ENCODE measurements at places on chromosomes 5 and 9. TPM values are rescaled to one million over a fixed set of nuclear protein-coding genes. Genes with fewer than 3 reads are reported as not detected.

- DNase-seq, result no peak
Observed at GRCh38 chr5:78102500-78102899, 192.0 kb downstream of the AP3B1 start.

- DNase-seq, result no peak
Observed at GRCh38 chr9:18893046-18893445, 140.0 kb downstream of the SAXO1 start.

DNA sequence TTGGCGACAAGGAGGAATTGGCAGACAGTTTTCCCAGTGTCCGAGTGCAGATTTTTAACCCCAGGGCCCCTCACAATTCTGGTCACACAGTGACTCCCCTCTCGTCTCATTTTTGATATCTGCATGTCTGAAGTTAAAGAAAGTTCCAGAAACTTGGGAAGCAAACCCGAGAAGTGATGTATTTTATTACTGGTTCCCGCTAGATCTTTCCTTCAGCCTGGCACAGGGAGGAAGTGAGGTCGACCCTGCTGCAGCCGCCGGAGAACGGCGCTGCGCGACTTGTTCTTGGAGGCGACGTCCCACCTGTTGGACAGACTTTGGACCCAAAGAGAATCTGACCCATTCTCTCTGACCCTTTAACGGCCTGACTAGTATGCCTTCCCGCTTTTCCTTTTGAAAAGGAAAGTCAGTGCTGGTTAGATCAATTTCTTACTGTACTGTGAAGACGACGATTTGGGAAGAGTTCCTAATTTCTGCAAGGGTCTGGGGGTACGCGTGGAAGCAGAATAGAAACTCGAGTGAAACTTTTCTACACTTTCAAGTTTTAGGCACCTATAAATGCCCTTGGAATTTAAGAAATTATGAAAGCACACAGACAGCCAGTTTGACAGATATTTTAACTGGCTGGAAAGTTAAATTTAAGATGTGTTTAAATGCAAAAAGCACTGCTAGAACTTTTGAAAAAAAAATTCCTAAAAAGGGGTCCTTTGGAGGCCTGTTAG, 744 bp downstream of the OTULIN start:
- DNase-seq, result no peak

DNA sequence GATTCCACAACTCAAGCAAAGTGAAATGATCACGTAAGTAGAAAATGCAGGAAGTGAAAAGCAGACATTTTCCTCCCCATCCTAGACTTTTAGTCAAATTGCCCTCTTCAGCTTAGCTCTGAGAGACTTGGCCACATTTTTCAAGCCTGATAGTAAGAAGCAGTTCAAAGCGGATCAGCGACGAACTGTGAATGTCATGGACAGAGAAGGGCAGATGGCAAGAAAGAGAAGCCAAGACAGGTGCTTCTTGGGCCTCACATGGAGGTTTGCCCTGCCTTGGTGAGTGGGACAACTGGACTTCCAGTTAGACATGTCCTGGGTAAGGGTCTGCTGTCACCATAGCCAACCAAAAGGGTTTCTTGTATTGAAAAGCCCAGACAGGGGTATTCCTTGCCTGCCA, 291.5 kb downstream of the MED10 start:
- no peak for DNase-seq

DNA sequence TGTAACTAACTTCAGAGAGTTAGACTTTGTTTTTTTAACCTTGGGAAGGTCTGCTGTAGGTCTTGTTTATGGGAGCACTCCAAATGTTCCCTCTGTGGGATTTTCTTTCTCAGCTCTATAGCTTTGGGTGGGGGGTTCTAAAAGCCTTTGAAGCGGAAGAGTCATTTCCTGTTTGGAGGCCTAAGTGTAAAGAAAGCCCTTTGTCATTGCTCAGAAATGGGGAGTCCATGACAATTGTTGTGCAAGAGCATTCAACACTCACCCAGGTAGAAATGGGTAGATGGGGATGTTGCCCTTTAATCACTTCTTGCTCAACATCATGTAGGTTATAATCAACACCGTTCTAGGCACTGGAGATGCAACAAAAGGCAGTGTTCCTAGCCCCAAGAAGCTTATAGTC, 30.3 kb upstream of the MAST4 start:
- DNase-seq, result no peak

DNA sequence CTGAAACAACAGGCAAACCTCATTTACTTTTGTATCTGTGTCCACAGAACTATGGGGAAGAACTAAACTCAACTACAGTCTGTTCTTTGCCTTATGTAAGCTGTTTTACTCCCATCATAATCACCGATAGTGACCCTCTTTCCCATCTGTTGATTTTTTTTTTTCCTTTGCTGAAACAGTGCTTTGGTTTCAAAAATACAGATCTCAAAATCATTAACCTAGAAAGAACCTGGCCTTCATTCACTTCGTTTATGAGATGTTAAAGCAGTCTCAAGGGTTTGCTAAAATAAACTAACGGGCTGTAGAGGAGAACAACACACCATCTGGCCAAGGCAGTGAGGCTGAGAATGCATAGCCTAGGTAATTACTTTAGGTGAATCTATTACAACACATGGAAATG, 706.6 kb upstream of the ZNF608 start:
- DNase-seq, result no peak

DNA sequence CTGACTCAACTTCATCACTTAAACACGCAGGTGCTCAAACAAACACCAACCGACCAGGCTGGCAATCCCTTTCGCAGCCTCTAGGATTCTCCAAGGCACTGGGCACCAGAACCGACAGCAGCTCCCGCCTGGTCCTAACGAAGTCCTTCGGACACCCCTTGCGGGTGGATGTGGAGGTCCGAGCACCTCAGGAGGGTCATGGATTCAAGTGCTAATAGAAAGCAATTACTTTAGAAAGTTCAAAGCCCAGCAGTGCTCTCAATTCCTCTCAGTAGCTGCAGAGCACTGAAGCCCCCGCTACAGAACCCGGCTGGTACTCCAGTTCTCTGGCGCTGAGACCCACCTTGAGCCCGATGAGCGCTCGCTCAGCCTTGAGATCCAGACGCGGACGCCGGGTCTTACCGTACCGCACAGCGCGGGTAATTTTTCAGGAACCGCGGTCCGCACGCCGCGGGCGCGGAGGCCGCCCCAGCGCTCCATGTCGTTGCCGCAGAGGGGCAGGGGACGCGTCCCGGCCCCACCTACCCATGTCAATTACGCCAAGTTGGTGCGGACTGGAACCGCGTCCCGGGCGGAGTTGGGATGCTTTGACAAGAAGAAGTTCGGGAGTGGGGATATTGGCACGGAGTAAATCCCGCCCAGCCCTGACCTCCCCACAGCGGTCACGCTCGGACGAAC, 638 bp downstream of the MARCHF3 start:
- no peak for DNase-seq

DNA sequence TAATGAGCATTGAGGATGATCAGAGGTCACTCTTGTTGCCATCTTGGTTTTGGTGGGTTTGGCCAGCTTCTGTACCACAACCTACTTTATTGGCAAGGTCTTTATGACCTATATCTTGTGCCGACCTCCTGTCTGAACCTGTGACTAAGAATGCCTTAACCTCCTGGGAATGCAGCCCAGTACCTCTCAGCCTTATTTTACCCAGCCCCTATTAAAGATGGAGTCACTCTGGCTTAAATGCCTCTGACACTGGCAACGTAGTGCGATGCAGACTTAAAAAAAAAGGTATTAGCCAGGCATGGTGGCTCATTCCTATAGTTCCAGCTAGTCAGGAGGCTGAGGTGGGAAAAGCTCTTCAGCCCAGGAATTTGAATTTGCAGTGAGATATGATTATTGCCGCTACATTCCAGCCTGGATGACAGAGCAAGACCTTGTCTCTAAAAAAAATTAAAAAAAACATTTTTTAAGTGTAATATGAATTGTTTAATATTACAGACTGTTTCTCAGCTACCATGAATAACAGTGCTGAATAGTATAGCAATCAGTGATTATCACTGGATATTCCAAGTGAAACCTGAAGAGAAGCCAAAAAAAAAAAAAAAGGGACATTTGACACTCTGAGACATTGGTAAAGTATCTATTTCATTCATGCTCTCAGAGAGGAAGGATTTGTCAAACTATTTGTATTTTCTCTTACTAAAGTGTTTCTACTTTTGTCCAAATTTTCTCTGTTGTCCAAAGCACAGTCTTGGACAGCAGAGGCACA, 18.3 kb upstream of the STOM start:
- no peak for DNase-seq

GRCh38 chr5:176415240-176415951, 943 bp downstream of the CLTB start:
- DNase-seq, result no peak

GRCh38 chr5:60794691-60795090, 49.4 kb downstream of the ELOVL7 start:
- no peak for DNase-seq

GRCh38 chr5:55657443-55657842, 54.7 kb downstream of the SLC38A9 start:
- no peak for DNase-seq

- no peak for DNase-seq
Observed at GRCh38 chr9:137742698-137743097, 123.9 kb downstream of the EHMT1 start.

- DNase-seq, result no peak
Observed at GRCh38 chr5:142246258-142246657, 78.6 kb downstream of the SPRY4 start.

DNA sequence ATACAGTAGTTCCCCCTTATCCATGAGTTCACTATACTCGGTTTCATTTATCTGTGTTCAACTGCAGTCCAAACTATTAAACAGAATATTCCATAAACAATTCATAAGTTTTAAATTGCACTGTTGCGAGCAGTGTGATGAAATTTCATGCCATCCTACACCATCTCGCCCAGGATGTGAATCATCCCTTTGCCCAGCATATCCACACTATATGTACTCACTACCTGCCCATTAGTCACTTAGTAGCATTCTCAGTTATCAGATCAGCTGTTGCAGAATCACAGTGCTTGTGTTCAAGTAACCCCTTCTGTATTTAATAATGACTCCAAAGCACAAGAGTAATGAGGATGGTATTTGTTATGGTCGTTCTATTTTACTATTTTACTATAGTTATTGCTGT, 51.5 kb downstream of the SHOC1 start:
- DNase-seq, result no peak

- no peak for DNase-seq
Observed at GRCh38 chr9:38027714-38028113, 41.3 kb downstream of the SHB start.

- no peak for DNase-seq
Observed at GRCh38 chr5:164394686-164395194, 889.3 kb downstream of the MAT2B start.

DNA sequence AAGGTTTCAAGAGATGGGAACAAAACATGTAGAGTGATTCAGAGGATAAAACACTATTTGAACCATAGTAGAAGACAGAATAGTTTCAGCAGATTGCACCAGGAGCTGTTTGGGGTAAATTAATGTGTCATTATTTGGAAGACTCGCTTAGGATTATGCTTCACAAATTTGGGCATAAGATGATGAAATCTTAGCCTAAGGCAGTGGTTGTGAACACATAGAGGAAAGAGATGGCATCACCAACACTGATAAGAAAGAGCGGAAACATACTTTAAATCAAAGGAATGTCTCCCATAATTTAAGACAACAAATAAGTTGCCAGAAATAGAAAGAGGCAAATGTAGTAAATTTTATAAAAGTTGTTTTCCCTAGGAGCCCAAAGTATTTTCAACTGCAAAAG, 66.1 kb upstream of the TBCA start:
- DNase-seq, result no peak

GRCh38 chr9:29044959-29045358, 1471.7 kb upstream of the C9orf72 start:
- no peak for DNase-seq

DNA sequence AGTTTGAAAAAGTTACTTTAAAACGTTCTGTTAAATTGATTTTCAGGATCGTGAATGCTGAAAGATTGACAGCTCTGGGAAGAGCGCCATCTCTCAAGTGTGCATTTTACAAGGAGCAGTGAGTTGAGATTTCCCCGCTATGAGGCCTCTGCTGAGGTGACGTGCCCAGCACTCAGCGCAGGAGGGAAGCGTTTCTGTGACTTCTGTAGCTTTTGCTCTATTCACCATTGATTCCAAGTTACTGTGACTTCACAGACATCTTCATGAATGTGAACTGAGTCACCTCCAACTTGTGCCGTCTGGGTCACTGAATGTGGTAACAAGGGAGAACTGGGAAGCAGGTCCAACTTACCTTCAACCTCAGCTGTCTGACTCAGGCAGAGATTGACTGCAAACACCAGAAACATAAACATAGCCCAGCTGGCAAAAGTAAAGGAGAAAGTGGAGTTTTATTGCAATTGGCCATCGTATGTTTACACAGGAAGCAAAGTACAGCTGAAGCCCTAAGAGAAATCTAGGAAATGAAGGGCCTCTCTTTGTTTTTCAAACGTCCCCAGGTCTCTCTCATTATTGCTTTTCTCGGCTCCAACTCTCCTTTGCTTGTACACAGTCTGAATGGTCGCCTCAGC, 428.8 kb upstream of the CLINT1 start:
- DNase-seq, result no peak

DNA sequence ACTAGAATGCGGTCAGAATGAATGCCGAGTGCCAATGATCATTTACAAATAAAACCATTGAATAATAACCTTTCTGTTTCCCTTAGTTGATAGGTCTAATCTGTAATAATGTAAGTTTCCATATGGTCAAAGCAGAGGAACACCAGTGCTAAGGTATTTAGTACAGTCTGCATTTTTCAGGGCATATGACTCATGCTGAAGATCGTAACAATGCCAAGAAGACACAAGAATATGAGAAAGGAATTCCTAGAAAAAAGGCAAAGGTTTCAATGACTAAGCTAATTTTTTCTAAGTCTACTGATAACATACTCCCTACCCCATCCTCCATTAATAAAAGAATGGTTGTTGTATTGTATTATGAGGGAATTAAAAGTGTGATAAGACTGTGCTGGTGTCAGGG, 2.8 kb downstream of the OR1L8 start:
- no peak for DNase-seq

DNA sequence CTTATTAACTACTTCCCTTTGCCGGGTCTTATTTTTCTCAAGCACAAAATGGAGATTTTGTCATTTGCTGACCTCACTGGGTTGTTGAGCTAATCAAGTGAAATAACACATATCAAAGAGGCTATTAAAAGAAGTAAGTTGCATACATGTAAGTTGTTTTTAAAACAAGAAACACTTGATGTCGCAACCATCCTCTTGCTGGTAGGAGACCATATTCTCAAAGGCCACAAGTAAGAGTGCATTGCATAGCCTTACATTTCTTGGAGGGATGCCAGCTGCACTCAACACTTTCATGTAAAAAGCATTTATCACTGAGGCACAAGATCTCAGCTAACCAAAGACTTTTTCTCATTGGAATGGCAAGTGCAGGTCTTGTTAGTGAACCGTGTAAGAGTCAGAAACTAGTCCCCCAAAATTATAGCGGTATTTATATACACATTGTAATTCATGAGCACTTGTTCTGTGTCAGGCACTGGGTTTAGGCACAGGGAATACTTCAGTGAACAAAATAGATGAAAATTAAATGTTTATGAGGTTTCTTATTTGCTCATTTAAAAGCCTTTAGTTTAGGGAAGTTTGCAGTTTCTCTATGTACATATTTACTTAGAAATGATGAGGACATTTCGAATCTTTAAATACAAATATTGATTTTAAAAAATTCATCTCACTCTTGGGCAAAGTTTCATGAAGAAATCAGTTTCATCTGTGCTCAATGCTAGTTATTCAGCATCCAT, 72.0 kb downstream of the ZFAND5 start:
- DNase-seq, result no peak

The NR5A1 gene
- not detected for total RNA-seq

The HIGD2A gene
- 122 TPM for total RNA-seq

The SPARC gene
- total RNA-seq, result 64.9 TPM

The PCDH12 gene
- total RNA-seq, result 0.19 TPM

The SPAG8 gene
- total RNA-seq, result not detected

Measured in esophagus squamous epithelium (tissue), 5 donors.